ENCODE measurements at places on chromosomes 1 and 21.

GRCh38 chr1:225928186-225929175, 4.4 kb upstream of the PYCR2 start:
- no peak for DNase-seq

- no peak for DNase-seq
These were observed 26.3 kb upstream of the MAN1C1 start for GRCh38 chr1:25590096-25590824.

GRCh38 chr1:38872401-38873026, 634 bp downstream of the MYCBP start:
- DNase-seq, result peak; percentile 27

DNA sequence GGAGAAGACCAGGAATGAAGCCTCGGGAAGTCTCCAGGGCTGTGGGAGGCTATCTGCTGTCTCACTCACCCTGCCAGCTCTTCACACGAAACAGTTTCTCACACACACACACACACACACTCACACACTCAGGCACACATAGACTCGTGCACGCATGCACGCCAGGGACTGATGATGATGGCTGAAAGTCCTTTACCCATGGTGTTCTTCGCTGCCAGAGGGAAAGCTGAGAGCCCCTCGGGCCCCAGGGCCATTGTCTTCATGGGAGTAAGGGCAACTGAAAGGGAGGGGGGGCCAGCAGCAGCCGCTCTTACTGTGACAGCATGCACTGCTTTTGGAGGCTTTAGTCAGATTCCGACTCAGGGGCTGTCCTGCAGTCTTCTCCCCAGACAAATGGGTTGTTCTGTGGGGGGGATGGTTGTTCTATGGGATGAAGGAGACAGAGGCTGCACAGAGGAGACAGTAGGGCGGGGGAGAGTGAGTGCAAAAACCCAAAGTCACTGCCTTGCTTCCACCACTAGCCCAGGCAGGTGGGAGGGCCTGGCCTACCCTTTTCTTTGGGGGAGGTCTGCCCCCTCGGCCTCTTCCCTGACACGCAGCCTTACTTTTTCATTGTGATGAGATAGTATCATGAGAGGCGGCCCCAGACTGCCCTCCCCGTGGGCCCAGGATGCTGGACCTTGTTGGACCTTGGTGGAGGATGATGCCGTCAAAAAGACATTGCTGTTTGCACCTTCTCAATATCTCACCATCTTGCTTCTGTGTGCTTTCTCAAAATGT, 29.0 kb downstream of the STUM start:
- no peak for DNase-seq

GRCh38 chr1:160807738-160808137, 11.8 kb downstream of the LY9 start:
- no peak for DNase-seq

DNA sequence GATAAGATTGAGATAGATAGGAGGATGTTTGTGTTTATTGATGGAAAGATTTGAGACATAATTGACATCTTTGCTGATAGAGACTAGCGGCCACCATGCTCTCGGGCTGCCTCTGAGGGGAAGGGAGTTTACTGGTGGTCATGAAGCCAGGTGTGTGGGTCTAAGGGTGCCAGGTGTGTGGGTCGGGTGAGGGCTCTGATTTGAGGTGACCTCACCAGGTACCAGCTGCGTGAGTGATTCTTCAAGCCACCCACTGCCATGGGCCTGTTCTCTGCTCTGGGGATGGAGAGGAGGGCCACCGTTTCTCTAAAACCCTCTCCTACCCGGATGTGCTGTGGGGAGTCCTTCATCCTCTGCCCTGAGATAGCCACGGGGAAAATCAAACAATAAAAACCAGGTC, 3.2 kb downstream of the UBASH3A start:
- no peak for DNase-seq
